Activated CD8-positive, alpha-beta memory T cell treated with anti-CD3 and anti-CD28 coated beads, Interleukin-2, amount 50 U/mL, for 4 hours (primary cell): ENCODE measurements at places on chromosomes 2 and 18.

GRCh38 chr18:56060967-56061541 lies 473.1 kb upstream of the TCF4 start:
- DNase-seq: no peak

- DNase-seq: no peak
Measured at GRCh38 chr2:67400560-67401485, 3.7 kb downstream of the ETAA1 start.

- no peak for DNase-seq
Measured at GRCh38 chr2:190360965-190361364, 17.6 kb downstream of the INPP1 start.

DNA sequence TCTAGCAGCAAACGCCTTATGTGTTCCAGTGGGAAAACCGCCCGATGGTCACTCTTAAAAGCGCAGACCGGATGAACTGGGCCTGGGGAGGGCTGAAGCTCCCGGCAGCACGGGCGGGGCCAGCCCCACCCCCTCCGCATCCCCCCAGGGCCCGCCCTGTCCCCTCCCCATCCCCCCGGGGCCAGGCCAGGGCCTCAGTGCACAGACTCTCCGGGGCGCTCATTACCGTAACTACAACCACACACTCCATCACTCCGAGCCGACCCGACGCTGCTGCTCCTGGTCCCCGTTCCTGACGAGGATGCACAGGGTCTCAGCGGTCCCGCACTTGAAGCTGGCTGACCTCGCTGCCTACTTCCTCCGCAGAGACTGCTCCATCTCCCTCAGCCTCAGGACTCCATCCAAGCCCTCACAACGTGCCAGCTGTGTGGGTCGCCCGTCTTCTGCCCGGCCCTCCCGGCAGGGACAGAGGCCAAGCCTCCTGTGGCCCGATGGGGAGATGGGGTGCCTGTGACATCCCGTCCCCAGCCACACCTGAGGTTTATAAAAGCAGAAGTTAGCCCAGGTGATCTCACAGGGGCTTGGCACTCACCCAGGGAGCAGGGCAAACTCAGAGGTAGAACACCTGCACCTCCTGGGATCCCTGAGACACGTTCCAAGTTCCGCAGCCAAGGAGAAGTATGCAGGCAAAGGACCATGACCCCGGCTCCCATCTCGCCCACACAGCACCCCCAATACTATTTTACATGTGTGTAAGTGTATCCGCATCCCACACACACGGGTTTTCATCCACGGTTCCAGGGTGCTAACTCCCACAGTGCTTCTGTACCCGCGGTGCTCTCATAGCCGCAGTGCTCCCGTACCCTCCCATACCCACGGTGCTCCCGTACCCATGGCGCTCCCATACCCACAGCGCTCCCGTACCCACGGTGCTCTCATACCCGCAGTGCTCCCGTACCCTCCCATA lies 36.0 kb downstream of the SLC66A2 start:
- DNase-seq: no peak

- DNase-seq: no peak
Measured at GRCh38 chr2:20571644-20572215, 79.2 kb downstream of the HS1BP3 start.

DNA sequence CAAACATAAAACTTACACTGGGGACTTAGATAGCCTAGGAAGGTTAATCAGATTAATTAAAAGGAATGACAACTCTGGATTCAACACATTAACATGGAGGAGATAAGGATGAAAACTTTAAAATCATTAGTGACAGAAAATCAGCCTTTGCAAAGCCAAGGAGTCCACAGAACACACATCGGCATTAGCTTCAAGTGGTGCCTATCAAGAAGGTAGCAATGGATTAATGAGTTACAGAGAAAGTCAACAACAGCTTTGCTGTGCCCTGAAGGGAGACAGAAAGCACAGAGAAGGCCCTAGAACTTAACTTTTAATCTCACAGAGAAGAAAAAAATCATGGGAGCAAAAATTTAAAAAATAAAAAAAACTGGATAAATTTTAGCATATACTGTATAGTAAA lies 88.6 kb downstream of the KCNH7 start:
- DNase-seq: no peak

DNA sequence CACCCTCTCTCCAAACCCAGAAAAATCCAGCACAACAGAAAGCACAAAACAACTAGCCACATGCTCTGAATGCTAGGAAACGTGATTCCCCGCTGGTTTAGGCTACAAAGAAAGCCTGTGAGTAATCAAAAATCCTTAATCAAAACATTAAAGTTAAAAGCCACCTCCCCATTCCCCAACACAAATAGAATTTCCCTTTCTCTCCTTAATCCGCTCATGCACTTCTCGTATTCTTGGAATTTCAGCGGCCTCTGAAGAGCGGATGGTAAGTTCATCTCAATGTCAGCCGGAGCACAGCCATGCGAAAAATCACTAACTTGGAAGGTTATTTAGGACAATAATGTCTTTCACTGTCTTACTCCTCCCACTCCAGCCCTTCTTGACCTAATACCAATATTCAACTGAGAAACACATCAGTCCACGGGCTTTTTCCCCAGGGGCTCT lies 126.7 kb downstream of the OSBPL1A start:
- DNase-seq: no peak

GRCh38 chr2:241951920-241952319 lies 82.4 kb downstream of the RTP5 start:
- DNase-seq: no peak

DNA sequence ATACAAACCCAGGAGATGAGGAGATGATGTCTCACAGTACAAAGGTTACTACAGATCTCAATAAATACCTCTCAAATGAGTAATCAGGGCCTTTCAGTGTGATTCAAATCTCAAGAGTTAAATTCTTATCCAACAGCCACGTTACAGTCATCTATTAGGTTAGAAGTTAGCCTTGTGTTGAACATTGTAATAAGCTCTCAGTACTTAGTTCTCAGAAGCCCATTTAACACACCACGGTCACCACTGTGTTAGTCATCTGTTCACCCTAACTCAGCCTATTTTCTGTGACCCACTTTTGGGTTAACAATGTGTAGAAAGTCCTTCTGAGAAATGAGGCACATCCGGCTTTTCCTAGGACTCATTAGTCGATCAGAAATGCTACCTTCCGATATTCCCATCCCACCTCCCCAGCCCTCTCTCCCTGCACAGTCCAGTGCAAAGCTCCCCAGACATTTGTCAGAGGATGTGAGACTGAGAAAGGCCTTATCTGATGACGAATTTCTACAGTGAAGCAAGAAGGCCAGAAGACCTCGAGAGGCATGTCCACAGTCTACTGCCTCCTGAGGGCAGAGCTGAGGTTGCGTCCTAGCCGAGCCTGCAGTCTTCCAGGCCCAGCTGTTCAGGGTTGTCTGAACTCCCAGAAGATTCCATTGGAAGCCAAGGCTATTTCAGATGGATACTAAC lies 92.6 kb downstream of the ACTR2 start:
- no peak for DNase-seq

DNA sequence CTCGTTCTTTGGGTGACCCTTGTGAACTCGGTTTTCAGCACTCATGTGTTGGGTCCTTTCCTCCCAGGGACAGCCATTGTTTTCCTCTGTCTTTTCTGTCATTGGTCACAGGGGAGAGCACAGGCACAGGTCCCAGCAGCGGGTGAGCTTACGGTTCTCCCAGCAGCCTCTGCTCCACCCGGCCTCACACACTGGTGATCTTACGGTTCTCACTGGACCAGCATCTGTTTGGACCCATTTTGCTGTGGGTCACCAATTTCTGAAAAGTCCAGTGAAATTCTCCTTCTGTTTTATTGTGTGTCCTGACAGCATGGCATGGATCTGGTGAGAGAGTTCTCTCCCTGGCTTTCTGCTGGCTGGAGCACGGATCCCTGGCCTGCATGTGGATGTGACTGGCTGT lies 49.8 kb upstream of the ANKRD62 start:
- no peak for DNase-seq

- no peak for DNase-seq
Measured at GRCh38 chr2:50607721-50608120, 424.2 kb downstream of the NRXN1 start.

- no peak for DNase-seq
Measured at GRCh38 chr18:31950583-31950982, 7.7 kb upstream of the TRAPPC8 start.

DNA sequence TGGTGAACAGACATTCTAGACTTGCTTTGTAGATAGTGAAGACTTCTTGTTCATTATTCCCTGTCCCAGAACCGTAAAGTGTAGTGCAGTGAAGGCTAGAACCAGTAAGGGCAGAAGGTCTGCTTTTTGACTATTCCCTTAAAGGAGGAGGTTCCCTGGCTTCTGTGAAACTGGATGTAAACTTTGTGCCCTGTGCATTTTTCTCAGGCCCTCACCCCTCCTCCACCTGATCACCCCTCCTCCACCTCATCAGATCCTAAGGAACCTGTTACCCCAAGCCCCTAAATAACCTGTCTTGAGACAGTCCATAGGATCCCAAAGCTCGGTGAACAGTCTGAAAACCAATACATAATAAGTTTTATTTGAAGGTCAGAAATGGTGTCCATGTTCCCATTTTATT lies 33.7 kb downstream of the SFT2D3 start:
- DNase-seq: no peak
